HT1080 (cell line): ENCODE measurements at places on chromosomes 1 and 21. TPM values are rescaled to one million over a fixed set of nuclear protein-coding genes. Genes with fewer than 3 reads are reported as not detected.

MATN1 gene
- 0.43 TPM in 1 of 2 replicates, not detected in the other for total RNA-seq

UBL4B gene
- not detected in 2 replicates for total RNA-seq

DNA sequence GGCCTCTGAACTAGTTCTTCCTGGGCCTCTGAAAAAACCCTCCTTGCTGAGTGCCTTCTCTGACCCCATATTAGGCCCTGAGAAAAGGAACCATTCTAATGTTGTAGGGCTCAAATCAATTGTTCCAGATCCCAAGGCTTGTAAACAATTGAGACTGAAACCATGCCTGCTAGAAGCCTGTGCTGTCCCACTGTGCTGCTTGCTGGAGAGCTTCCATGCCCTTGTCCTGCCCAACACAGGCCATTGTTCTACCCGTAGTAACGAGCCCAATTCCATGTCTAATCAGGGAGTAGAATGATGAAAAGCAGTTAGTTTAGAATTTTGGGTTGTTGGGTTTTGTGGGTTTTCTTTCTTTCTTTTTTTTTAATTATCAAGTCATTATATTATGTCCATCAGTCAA is 47.4 kb downstream of the ZNF281 start:
- DNase-seq: no peak

DNA sequence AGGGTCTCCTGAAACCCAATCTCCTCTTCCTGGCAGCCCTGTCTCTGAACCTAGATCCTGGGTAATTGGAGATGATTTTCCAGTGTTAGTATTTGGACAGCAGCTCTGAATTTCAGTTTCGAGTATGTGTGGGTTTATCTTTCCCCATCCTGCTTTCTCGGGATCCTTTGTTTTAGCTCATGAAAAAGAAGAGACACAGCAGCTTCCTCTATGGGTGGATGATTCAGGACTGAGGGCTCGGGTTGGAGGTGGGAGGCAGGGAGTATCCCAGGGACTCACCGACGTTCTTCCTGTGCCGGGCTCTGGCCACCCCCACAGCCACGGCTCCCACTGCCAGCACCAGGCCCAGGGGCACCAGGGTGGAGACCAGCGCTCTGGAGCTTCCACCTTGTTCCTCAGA is 10.4 kb upstream of the FCMR start:
- peak; percentile 40 for DNase-seq

GRCh38 chr1:172117800-172118199 is 276.5 kb downstream of the DNM3 start:
- peak; percentile 7 for DNase-seq

DNA sequence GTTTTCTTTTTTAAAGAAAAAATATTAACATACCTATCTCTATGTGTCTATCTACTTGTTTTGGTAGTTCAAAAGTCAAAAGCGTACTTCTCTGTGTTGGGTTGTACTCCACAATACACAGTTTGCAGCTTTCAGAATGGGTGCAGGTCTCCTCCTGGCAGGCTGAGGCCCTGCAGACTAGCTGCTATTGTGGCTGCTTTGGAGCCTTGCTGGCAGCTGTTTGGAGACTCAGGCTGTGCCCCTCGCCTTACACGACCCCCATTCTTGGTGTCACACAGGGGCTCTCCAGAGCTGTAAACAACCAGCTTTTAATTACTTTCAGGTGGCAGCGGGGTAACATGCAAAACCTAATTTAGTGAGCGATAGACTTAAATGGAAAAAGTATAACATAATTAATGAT is 160.4 kb downstream of the DSCAM start:
- no peak for DNase-seq

GRCh38 chr1:169708647-169709046 is 2.8 kb downstream of the SELL start:
- no peak for DNase-seq
